ENCODE measurements at places on chromosomes 3 and 15.

GRCh38 chr3:50258029-50258680 lies 10.8 kb upstream of the SEMA3B start:
- DNase-seq = no peak

DNA sequence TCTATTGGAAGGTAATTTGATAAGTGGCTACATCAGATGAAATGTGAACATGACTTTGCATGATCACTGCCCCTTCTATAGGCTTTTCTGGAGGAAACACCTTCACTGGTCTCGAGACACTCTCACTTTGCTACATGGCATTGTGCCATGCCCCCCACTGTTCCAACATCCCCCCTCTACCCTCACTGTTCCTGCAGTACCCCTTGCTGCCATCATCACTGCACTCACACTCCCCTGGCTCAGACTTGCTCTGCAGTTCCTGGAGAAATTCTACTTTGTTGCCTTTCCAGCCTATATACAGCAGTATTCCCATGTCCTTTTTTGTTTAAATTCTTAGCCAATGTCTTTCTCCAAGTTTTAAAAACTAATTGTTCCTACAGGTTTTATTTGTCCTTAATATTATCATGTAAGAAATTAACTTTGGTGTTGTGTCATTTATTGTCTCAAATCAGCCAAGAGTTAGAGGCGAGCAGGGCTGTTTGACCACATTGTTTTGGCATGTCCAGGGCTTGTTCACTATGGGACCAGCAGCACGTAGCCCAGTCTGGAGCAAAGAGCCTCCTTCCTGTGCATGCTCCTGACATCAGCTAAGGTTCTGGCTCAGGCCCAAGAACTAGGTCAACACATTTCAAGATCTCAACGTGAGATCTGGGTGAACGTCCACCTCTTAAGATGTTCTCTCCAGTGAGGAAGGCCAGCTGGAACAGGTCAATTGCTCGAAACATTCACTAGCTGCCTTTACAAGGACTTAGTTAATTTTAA lies 246.4 kb downstream of the SLC9A9 start:
- DNase-seq = peak; percentile 95

- no peak for DNase-seq
Measured at GRCh38 chr15:38888701-38889221, 324.1 kb upstream of the RASGRP1 start.

DNA sequence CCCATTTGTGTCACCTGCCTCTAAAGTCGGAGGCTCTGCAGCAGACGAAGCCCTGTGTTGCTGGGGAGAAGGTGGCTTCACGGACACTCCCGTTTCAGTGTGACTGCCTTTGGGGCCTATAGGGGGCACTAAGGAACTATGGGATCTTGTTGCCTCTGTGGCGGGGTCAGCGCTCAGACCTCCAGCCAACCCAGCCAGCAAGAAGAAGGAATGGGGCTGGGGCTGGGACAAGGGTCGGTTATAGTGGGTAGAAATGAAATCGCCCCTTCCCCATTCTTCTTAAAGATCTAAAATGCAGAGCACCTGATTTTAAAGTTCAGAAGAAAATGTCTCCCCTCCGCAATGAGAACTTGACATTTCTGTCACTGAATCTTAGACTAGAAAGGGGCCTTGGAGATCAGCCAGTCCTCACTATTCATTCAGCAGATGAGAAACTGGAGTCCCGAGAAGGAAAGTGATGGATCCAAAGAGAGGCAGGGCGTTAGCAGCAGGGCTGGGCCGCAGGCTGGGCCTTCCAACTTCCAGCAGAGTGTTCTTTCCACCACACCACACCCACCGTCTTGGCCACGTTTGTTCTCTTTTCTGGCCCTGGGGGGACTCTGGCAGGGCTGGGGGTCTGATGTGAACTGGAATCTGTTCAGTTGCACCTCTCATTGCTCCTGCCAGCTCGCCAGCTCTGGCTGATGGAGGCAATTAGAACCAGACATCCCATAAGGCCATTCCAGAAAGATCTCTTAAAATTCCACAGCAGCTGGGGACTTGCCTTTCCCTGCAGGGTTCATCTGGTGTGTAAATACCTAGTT lies 195.4 kb downstream of the OPA1 start:
- peak; percentile 64 for DNase-seq

GRCh38 chr3:181855825-181856224 lies 144.1 kb downstream of the SOX2 start:
- DNase-seq = no peak

GRCh38 chr15:70768257-70768883 lies 5.0 kb upstream of the UACA start:
- no peak for DNase-seq

DNA sequence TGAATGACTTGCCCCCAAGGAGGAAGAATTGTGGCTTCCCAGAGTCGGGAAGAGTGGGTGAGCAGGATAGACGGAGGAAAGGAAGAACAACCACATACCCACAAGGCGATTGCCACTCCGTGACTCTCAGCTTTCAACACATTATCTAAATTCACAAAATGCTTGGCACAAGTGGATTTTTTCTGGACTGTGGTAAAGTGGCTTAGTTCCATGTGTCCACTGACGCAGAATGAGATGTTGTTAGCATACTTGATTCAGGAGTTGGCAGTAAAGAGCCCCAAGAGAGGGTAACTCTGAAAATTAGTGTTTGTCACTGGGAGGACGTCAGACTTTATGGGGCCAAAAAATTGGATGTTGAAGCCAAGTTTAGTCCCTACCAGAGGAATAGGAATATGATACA lies 198.8 kb upstream of the CTNNB1 start:
- no peak for DNase-seq

DNA sequence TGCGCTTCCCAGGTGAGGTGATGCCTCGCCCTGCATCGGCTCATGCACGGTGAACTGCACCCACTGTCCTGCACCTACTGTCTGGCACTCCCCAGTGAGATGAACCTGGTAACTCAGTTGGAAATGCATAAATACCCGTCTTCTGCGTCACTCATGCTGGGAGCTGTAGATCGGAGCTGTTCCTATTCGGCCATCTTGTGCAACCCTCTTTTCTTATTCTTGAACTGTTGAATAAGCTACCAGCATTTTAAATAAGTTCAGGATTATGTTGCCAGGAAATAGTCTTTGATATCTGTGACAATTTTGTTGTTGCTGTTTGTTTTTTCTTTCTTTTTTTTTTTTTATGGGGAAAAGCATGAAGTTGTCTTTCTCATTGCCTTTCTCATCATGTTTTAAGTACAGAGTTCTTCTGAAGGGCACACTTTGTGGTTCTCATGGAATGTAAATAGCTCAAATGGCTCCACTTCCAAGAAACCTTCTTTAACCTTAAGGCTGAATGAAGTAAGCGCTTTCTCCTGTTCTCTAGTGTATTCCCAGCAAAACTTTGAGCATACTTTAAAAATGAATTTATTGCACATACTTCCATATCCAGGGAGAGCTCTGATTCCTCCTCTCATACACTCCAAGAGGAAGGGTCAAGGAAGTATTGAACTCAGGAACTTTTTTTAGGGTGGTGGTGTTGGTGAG lies 468.0 kb upstream of the TBL1XR1 start:
- DNase-seq = peak; percentile 96

DNA sequence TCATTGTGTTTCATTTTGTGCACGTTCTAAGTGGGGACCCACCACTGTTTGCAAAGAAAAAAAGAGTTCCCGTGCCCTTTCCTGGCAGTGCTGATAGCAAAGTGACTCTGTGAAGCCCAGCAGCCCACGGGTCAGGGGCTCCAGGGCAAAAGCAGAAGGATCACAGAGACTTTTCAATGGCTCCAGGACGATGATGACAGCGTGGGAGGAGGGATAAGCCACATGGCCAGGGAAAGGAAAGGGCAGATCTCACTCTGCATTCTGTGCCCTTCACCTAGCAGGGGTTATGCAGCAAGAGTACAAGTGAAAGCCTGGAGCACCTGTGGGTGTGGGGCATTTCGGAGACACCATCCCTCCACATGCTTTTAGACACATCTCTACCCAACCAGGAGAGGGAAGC lies 35.4 kb downstream of the SEMA5B start:
- DNase-seq = no peak

GRCh38 chr3:20990896-20991295 lies 760.1 kb downstream of the ZNF385D start:
- DNase-seq = no peak

- DNase-seq = no peak
Measured at GRCh38 chr3:4665197-4665596, 172.0 kb downstream of the ITPR1 start.

DNA sequence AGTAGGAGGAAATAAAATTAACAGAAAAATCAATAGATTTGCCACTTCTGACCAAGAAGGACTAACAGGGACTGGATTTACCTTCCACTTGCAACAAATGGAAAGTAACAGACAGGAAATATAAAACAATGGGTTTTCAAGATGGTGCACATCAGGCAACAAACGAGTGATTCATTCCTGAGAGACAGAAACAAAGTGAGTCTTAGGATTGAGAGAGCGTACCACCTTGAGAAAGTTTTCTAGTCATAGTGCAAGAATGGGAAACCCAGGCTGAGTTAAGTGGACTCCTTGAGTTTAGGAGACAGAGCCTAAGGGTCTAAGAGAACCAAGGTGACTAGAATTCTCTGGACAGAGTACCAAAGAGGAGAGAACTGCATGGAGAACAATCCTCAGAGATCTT lies 101.7 kb downstream of the PPP2R3A start:
- no peak for DNase-seq

DNA sequence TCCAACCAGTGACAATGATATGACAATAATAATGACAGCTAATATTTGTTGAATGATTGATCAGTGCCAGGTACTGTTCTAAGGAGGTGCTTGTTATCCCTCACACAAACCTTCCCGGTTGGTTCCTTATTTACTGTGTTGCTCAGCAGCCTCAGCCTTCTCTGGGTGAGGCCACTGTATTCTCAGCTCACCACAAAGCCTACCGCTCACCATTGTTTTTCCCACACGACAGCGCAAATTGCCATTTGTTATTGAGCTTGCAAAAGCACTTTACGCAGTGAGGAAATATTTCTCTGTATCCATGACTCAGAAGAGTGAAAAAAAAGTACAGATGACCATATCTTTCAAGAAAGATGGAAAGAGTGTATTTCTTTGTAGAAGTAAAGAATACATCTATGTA lies 49.5 kb upstream of the PDZRN3 start:
- DNase-seq = no peak

GRCh38 chr3:37118163-37118562 lies 56.2 kb downstream of the LRRFIP2 start:
- DNase-seq = no peak

GRCh38 chr3:29453284-29454001 lies 172.6 kb downstream of the RBMS3 start:
- DNase-seq = no peak

- no peak for DNase-seq
Measured at GRCh38 chr3:84536916-84537315, 421.9 kb upstream of the CADM2 start.

DNA sequence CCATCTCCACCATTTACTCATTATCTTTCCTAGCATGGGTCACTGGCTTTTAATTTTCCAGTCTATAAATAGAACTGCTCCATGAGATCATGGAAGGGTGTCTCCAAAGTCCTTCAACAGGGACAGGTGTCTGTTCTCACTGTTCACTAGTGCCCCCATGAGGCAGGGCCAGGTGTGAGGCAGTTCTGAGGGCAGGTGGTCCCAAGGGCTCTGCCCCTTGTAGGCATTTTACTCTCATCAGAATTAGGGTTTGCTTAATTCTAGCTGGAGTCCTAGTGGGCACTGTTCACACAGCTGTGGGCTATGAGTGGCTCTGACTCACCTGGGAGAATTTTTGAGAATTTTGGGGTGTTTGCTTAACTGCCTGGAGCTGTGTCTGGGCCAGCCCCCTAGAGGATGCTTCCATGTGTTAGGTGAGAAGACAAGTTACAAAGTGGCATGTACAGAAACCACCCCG lies 248.0 kb upstream of the LYSMD4 start:
- no peak for DNase-seq

GRCh38 chr3:107258300-107258699 lies 118.9 kb upstream of the CCDC54 start:
- DNase-seq = peak; percentile 33

GRCh38 chr3:122184591-122184929 lies 1.1 kb downstream of the CASR start:
- DNase-seq = no peak

DNA sequence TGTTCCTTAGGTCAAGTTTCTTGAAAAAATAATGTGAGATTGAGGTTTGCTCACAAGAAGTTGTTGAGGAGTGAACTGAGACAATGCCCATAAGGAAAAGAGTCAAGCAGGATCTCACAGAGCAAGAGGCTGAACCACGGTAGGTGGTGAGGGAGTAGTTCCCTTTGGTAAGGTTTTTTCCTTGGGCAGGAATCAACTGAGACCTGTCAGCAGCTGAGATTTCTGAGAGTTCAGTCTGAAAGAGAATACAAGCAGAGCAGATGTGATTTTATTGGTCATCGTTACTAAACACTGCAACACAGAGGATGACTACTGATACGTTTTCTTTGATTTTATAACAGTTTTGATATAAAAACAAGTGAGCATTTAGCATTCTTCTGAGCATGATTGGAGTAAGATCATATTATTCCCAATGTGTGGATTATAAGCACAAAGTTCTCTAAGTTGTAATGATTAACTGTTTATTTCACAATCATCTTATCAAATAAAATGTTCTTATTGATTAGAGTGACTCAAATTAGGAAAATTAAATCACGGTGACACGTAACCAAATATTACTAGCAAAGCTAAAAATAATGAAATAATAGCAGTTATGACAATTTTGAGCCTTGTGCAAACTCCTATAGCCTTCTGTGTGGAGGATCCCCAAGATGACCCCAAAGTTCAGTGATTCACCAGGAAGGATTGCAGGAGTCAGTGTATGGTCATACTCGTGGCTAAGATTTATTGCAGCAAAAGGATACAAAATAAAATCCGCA lies 346.2 kb upstream of the ZNF717 start:
- DNase-seq = peak; percentile 83

GRCh38 chr15:31477851-31478701 lies 151.4 kb downstream of the KLF13 start:
- DNase-seq = no peak

DNA sequence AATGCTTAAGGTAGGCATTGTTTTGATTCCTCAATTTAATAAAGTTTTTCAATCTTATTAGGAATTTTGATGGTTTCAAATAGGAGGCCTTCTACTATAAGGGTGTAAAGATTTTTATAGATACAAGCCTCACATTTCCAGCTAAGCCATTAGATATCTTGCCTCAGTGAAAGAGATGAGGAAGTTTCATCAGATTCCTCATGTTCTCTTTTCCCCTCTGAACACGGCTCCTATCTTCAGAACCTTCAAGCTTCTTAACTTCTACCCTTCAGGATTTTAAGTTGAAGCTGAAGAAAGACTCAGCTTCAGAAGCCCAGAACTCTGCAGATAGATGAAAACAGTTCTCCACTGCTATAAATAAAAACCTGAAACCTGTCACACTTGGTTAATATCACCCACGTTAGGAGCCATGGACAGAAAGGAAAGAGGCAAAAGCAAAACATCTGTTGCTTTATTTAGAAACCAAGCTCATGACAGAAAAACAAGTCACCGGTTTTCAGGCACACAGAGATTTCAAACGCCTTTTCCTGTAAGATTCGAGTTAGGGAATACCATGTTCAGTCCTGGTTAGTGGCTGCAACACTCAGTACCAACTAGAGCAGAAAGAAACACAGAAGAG lies 82.2 kb upstream of the GOLGA8B start:
- DNase-seq = no peak
